Fibroblast of skin of left quadriceps (primary cell): ENCODE measurements at places on chromosomes 16 and 17.

GRCh38 chr17:45117334-45117733 is 15.0 kb downstream of the PLCD3 start:
- DNase-seq: no peak

DNA sequence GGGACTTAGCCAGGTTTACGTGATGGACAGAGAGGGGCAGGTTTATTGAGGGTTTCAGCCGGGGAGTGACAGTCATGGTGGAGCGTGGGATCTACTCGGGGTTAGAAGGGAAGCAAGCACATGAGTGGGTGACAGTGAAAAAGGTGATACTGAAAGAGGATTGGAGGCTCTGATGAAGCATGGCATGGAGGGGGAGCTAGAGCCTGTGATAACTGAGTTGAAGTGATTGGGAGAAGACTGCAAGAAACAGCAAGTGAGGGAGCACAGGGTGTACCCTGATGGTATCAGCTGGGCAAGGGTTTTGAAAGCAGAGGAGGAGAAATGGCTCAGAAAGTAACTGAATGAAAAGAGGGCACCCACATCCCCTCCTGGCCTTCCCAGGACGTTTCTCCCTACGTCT is 6.7 kb upstream of the KSR1 start:
- DNase-seq: no peak

- no peak for DNase-seq
These were observed 3.1 kb downstream of the RAB37 start for GRCh38 chr17:74740173-74740572.

DNA sequence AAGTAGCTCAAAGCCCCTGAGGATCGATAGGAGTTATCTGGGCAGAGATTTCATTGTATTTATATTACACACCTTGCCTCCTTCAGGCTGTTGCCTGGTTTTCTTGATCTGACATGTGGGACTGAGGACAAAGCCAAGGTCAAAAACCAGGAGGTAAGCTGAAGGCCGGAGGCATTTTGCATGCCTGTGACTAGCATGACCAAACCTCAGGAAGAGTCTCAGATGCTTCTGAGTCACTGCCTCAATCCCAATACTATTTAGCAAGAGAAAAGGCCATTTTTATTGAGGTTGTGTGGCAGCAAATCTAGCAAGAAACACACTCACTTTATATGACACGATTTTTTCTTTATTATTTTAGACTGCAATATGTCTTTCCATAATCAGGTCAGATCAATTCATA is 968.1 kb downstream of the CDH11 start:
- DNase-seq: no peak

GRCh38 chr17:44905006-44906000 is 6.1 kb upstream of the EFTUD2 start:
- DNase-seq: no peak
